Thoracic aorta endothelial cell (primary cell): ENCODE measurements at places on chromosomes 3 and 15. TPM values are rescaled to one million over a fixed set of nuclear protein-coding genes. Genes with fewer than 3 reads are reported as not detected.

The IL5RA gene
- total RNA-seq, result not detected in 2 replicates

The PCLAF gene
- 58.8 and 93.0 TPM in 2 replicates for total RNA-seq

The ADAMTS17 gene
- 0.40 and 0.79 TPM in 2 replicates for total RNA-seq

The ADAMTSL3 gene
- under 0.01 TPM in 2 replicates for total RNA-seq

The CKMT1B gene
- not detected in 2 replicates for total RNA-seq

The POTEB3 gene
- total RNA-seq, result not detected in 2 replicates

The MEGF11 gene
- total RNA-seq, result under 0.01 TPM in 1 of 2 replicates, not detected in the other

The FEZF2 gene
- total RNA-seq, result not detected in 2 replicates

The NCBP2 gene
- 64.3 and 65.4 TPM in 2 replicates for total RNA-seq

The LRRC28 gene
- 18.8 and 28.8 TPM in 2 replicates for total RNA-seq

The LDHAL6B gene
- total RNA-seq, result not detected in 2 replicates

The CPEB1 gene
- not detected in 2 replicates for total RNA-seq

The ROPN1 gene
- not detected in 2 replicates for total RNA-seq

The CRABP1 gene
- total RNA-seq, result not detected in 2 replicates

The MTMR10 gene
- total RNA-seq, result 41.6 and 52.0 TPM in 2 replicates

The ALDH1A2 gene
- 2.3 and 38.1 TPM in 2 replicates for total RNA-seq

The CPLX3 gene
- total RNA-seq, result not detected in 2 replicates

The ARRDC4 gene
- total RNA-seq, result 1.9 TPM in 2 replicates

The EPHB1 gene
- total RNA-seq, result 0.53 and 0.79 TPM in 2 replicates

The IQCF5 gene
- not detected in 2 replicates for total RNA-seq

The CXCR6 gene
- total RNA-seq, result not detected in 2 replicates

The GP9 gene
- total RNA-seq, result not detected in 2 replicates

The TADA3 gene
- total RNA-seq, result 42.7 and 45.2 TPM in 2 replicates

The CISH gene
- 0.40 and 0.79 TPM in 2 replicates for total RNA-seq

The TMEM89 gene
- not detected in 2 replicates for total RNA-seq

The SAMD7 gene
- not detected in 2 replicates for total RNA-seq

The C15orf62 gene
- total RNA-seq, result 0.40 and 1.0 TPM in 2 replicates

The TRIM42 gene
- total RNA-seq, result not detected in 2 replicates

The TMCO5A gene
- not detected in 2 replicates for total RNA-seq

The RTP4 gene
- total RNA-seq, result 0.22 TPM in 1 of 2 replicates, not detected in the other

The TXNRD3 gene
- 6.9 and 9.8 TPM in 2 replicates for total RNA-seq

The POTEB2 gene
- total RNA-seq, result not detected in 2 replicates

The GOLGA8T gene
- not detected in 2 replicates for total RNA-seq

The ATP13A4 gene
- total RNA-seq, result not detected in 2 replicates

The CCR3 gene
- not detected in 2 replicates for total RNA-seq

The SLC28A2 gene
- total RNA-seq, result not detected in 2 replicates

The GOLGA8S gene
- under 0.01 and 0.07 TPM in 2 replicates for total RNA-seq

The GOLGA8M gene
- 0.27 TPM in 1 of 2 replicates, not detected in the other for total RNA-seq

The RLBP1 gene
- total RNA-seq, result not detected in 2 replicates

The CASR gene
- not detected in 2 replicates for total RNA-seq

The CLDN18 gene
- total RNA-seq, result not detected in 2 replicates

The GABRR3 gene
- total RNA-seq, result not detected in 2 replicates

The CNBP gene
- 271 and 273 TPM in 2 replicates for total RNA-seq

The C2CD4B gene
- total RNA-seq, result 8.2 and 21.7 TPM in 2 replicates

The LRTM1 gene
- not detected in 2 replicates for total RNA-seq

The GPR62 gene
- total RNA-seq, result 0.07 TPM in 1 of 2 replicates, not detected in the other
